ENCODE measurements at places on chromosomes 3 and 15.

DNA sequence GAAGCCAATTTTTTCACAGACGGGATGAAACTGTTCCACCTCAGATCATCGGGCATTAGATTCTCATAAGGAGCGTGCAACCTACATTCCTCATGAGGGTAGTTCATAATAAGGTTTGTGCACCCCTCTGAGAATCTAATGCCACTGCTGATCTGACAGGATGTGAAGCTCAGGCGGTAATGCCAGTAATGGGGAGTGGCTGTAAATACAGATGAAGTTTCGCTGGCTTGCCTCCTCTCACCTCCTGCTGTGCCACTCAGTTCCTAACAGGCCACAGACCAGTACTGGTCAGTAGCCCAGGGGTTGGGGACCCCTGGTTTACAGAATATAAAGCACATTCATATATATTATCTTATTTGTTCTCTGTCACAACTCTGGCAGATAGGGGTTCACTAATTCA lies 2.1 kb upstream of the LIMD1 start:
- no peak for DNase-seq

DNA sequence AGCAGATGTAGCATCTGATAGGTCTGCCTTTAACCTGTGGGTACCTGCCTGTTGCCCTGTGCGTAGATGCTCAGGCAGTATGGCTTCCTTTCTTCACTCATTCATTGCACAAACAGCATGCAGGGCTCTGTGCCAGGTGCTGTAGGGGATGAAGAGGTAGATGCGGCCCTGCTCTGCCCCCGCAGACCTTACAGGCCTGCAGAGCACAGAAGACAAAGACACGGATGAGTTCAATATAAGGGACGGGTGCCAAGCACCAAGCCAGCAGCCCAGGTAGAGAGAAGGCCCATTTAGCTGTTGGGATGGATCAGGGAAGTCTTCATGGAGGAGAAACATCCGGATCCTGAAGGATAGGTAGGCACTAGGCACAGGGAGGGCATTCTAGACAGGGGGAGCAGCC lies 69.4 kb downstream of the AAGAB start:
- no peak for DNase-seq

DNA sequence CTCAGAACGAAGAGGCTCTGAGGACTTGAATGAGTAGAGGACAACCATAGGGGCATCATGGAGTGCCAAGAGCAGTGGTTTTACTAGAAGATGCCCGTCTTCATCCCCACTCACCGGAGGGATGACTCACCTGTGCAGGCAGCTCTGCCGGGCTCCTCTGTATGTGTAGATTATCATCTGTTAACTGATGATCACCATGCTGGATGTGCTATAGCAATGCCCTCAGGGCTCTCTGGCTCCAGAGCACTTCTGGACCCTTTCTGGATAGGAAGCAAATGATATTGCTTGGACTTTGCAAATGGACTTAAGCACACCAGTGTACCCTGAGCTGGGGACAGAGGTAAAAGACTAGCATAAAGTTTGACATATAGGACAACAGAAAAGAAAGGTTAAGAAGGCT lies 10.2 kb upstream of the TGFBR2 start:
- no peak for DNase-seq

DNA sequence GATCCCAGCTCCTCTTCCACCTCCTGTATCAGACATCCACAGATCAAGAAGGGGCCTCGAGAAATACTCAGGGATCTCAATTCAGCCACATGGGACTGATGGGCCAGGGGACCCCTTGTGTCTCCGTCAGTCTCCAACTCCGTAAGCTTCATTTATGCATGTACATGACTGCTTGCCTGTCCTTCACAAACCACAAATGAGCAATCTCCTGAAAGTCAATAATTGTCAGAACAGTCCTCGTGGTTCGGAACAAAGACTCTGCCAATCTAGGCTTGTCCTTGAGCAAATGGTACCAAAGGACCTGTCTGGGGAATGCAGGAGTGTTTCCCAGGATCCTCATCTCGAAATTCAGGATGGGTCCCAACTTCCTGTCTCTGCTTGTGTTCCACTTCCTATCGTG lies 20.8 kb downstream of the SLC12A8 start:
- no peak for DNase-seq

- DNase-seq: no peak
Observed at GRCh38 chr3:192194085-192194484, 533.3 kb downstream of the FGF12 start.

DNA sequence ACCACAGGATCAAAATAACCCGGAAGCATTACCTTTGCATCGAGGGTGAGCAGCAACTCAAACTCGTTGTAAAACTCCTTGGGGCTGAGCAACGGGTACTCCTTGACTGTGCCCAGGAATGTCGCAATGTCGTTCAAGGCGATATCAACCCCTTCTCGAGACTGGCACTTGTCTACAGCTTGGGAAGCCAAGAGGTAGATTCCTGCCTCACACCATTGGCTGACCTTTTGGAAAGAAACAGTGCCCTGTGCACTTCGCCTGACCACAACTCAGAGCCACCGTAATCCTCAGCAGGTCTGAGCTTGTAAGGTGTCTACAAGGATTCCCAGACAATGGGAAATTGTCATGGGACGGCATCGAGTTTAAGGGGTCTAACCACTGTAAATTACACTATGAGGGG lies 43.9 kb downstream of the B3GNT5 start:
- no peak for DNase-seq

- DNase-seq: no peak
Observed at GRCh38 chr3:190972840-190973270, 110.4 kb upstream of the GMNC start.

- DNase-seq: no peak
Observed at GRCh38 chr3:113275583-113275928, 64.2 kb downstream of the BOC start.

- DNase-seq: no peak
Observed at GRCh38 chr3:38382506-38383080, 36.0 kb downstream of the XYLB start.

- no peak for DNase-seq
Observed at GRCh38 chr3:79297245-79297960, 470.4 kb downstream of the ROBO1 start.

- DNase-seq: no peak
Observed at GRCh38 chr3:196707566-196707965, 4.5 kb downstream of the CEP19 start.

DNA sequence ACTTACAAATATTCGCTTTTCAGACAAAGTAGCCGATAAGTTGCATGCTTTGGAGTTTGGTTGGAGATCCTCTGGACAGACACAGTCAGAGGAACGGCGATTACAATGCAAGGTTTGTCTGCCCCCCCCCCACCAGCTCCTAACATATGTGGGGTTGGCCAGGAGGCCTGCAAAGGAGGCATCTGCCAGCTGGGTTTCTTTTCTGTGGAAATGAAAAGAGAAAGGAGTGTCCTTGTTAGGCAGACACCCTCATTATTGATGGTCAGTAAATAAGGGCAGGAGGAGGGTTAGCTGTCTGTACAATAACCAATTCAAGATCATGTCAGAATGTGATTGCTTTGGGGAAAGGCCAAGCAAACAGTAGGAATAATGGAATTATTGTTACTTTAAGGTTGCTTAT lies 49.1 kb downstream of the TLNRD1 start:
- no peak for DNase-seq

DNA sequence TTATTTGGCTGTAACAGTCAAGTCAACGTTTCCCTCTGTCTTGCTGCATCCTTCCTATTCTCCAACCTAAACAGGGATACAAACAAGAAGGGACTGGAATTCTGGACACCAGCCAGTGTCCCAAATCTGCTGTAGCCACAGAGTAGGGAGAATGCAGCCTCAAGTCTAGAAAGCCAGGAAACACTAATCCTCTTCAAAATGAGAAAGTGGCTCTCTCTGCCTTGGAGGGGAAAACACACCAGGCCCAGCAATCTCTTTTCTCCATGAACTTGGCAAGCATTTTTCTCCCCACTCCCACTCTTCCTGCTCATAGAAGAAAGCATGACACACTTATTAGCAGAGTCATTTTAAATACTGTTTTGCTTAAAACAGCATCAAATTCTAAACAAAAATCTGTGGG lies 781.7 kb downstream of the SQOR start:
- DNase-seq: no peak

DNA sequence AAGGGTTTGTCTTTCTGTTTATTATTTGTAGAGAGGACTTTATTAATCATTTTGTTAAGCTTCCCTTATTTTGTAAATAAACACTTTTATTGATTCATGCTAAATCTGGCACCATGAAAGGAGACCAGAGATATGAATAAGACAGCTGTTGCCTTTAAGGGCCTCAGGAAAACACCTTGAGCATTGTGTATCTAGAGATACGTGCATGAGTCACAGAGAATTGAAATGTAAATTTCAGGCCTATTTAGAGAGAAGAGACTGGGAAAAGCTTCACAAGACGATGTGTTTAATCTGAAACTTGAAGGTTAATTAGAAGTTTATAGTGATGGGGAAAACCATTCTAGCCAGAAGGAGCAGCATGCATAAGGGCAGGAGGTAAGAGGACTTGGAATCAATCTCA lies 28.6 kb upstream of the UTS2B start:
- DNase-seq: no peak

- DNase-seq: no peak
Observed at GRCh38 chr3:126607214-126607908, 47.6 kb downstream of the TXNRD3 start.

DNA sequence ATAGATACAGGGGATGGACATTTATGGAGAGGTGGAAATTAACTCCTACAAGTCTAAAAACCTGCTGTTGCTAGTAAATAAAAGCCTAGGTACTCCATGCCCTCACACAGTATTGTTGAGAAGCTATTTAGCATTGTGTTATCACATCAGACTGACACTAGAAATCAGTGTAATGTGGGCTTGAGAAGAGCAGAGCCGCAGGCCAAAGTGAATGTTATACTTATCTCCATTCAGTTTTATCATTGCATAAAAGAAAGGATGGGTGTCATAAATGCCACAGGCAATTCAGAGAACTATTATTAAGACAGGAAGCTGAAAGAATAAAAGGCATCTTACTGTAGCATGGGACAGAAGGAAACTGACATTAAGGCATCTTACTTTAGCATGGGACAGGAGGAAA lies 13.7 kb upstream of the ISLR start:
- no peak for DNase-seq

GRCh38 chr3:155037508-155038202 lies 42.5 kb upstream of the MME start:
- no peak for DNase-seq

GRCh38 chr3:13294442-13295351 lies 125.4 kb downstream of the NUP210 start:
- no peak for DNase-seq

GRCh38 chr3:126130081-126130855 lies 46.3 kb upstream of the SLC41A3 start:
- DNase-seq: no peak

DNA sequence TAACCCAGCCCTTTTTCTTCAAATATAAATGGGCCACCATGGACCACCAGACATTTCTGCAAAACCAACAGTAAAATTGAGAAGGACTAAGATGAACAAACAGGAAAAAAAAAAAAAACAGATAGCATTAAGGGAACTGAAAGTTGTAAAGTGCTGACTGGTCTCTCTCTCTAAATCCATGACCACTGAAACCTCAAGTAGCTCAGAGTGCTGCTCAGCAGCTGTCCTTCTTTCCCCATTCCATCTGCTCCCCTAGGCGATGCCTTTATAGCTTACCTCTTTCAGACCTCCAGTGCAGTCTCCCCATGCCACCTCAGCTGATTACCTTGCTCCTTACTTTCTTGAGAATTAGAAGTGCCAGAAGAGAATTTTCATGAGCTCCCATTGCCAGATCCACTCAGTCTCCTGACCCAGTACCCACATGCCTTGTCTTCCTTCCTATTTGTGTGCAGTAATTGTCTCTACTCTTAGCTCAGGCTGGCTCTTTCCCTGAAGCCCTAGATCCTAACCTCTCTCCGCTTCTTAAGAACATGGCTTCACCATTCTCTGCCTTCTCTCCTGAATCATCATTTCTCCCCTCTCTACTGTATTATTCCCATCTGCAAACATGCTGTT lies 23.9 kb upstream of the XIRP1 start:
- DNase-seq: no peak

- no peak for DNase-seq
Observed at GRCh38 chr3:148066802-148067201, 630.9 kb upstream of the AGTR1 start.

DNA sequence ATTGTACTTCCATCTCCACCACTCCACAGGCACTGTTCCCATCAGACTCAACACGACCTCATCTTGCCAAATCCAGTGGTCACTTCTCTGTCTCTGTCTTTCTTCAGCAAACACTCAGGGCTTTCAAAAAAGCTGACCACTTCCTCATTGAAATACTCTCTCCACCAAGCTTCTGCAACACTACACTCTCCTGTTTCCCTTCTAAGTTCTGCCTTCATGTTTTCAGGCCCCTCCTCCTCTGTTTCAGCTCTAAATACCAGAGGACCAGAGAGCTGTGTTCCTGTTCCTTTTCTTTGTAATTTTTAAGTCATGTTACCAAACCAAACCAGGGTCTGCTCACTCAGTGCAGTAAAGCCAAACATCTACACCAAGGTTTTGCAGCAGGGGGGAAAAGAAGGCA lies 33.8 kb upstream of the ACP3 start:
- DNase-seq: no peak

DNA sequence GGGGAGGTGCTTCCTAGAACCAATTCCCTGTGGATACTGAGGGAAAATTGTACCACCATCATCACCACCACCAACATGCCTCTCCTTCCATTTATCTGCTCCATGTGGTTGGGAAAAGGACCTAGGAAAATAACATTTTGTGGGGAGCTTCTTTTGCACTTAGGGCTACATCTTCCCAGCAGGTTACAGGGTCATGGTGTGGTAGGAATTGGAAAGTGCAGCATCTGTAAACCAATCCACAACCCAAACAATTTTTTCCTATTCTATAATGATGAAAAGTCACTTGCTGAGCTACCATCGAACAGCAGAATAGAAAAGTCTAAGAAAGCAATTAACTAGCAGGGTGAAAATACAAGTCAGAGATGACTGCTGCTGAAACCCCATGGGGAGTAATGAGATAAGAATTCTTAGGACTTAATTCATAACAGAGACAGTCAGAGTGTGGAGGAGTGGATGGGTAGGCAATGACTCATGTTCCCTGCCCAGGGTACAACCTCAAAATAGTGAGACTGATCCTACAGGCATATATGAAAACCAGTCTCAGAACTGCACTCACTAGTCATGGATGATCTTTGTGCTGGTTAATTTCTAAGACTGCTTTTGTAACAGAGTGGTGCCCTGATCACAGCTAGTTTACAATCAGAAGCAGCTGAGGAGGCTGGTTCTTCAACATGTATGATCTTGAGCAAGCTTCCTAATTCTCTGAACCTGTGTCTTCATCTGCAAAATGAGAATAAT lies 38.1 kb upstream of the LEKR1 start:
- DNase-seq: no peak

- no peak for DNase-seq
Observed at GRCh38 chr3:122621112-122621511, 43.7 kb downstream of the PARP15 start.

GRCh38 chr15:59281699-59282098 lies 75.1 kb downstream of the LDHAL6B start:
- DNase-seq: no peak

GRCh38 chr15:38611228-38611627 lies 46.6 kb upstream of the RASGRP1 start:
- DNase-seq: no peak

GRCh38 chr3:134466331-134466730 lies 19.5 kb downstream of the ANAPC13 start:
- no peak for DNase-seq

GRCh38 chr3:13011573-13012220 lies 61.5 kb downstream of the IQSEC1 start:
- DNase-seq: no peak

Measured in cortex of kidney (tissue), 1 donor.